ENCODE measurements at places on chromosomes 13 and 19.

DNA sequence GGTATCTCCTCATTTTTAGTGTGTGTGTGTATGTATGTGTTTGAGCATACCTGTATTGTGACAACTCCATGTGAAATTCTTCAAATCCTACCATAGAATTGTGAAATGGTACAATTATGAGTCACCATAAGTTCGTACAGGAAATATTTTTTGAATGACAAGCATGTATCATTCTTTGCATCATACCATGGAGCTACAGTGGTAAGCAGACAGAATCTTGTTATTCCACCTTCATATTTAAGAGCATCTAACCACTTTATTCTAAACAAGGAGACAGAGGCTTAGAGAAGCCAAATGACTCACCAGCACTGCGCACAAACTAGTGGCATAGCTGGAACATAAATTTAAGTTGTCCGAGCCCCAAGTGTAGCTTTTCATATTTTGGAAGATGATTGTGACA, 4.5 kb upstream of the EPSTI1 start:
- DNase-seq = no peak

- DNase-seq = no peak
Observed at GRCh38 chr19:18397242-18398202, at the start of gene LRRC25. Gene LRRC25, minus strand, starts transcription at chr19:18397622. Its CDS starts 659 bp downstream, at chr19:18396963.

- DNase-seq = no peak
Observed at GRCh38 chr13:27352698-27353097, 71.7 kb upstream of the GTF3A start.

- no peak for DNase-seq
Observed at GRCh38 chr19:15769586-15769985, 17.9 kb upstream of the OR10H5 start.

GRCh38 chr13:26376430-26376829, 122.5 kb downstream of the CDK8 start:
- no peak for DNase-seq

GRCh38 chr19:46299695-46300094, 2.9 kb downstream of the HIF3A start:
- no peak for DNase-seq

DNA sequence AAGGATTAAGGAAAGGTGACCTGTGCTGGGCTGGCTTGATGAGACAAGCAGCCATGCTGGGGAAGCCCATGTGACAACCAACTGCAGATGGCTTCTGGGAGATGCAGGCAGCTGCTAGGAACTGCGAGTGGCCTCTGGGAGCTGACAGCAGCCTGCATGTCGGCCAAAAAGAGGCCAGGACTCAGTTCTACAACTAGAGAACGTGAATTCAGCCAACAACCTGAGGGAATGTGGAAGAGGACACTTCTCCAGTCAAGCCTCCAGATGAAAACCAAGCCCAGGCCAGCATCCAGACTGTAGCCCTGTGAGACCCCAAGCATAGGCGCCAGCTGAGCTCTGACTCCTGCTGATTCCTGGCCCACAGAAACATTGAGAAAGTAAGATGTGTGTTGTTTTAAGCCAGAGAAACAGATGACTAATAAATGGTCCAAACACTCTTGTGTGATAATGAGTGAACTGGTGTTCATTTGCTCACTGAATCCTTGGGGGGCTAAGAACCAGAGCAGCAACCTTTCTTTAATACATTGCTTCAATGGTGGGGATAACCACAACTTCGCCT, 45.0 kb downstream of the SLC7A1 start:
- DNase-seq = no peak

- DNase-seq = no peak
Observed at GRCh38 chr13:92137520-92137919, 739.1 kb downstream of the GPC5 start.

DNA sequence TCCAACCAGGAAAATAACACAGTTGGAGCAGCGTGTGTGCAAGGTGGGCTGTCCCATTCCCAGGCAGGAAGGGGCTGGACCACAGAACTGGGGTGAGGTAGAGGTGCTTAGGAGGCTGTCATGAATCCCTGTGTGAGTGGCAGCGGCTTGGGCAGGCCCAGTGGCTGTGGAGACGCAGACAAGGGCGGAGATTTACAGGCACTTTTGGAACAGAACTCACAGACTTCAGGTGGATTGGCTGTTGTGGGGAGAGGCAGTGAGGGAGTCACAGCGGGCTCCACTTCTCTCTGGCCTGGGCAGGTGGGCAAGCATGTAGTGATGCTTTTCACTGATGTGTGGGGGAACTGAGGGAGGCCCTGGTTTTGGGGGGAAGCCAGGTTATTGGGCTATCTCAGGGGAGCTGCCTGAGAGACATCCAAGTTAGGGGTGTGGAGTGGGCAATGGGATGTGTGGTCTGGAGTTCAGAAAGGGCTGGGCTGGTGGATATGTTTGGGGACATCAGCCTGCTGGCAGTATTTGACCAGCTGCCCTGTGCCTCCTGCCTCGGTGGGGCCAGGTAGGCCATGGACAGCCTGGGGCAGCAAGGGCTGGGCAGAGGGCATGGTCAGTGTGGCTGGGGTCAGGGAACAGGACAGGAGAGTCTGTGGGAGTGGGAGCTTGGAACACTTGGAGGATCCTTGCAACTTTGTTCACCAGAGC, 27.0 kb upstream of the ZNF492 start:
- no peak for DNase-seq

DNA sequence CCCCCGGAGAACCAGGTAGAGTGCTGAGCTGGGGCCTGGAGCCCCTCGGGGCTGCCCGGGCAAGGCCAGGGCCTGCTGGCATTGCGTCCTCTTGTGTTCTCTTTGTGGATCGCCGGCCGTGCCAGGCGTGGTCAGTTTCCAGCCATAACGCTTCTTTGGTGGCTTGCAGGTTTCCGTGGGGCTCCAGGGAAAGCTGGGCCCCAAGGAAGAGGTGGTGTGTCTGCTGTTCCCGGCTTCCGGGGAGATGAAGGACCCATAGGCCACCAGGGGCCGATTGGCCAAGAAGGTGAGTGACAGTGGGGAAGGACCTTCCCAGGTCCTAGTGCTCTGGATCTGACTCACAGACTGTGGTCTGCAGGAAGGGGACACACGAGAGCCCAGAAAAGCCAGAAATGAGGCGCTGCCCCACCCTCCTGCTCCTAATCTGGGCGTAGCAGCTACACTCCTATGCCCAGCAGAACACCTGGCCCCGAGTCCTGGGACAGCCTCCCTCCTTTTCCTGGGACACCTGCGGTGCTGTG, 57.5 kb downstream of the RAB20 start:
- no peak for DNase-seq

GRCh38 chr13:65744836-65745235, 1485.3 kb downstream of the PCDH9 start:
- DNase-seq = no peak

GRCh38 chr13:89955773-89956172, 1391.7 kb upstream of the MIR17HG start:
- DNase-seq = no peak

- no peak for DNase-seq
Observed at GRCh38 chr19:2551172-2551863, 75.4 kb downstream of the GADD45B start.

- no peak for DNase-seq
Observed at GRCh38 chr13:48655291-48655690, 1.6 kb downstream of the CYSLTR2 start.

Measured in activated CD4-positive, alpha-beta T cell treated with anti-CD3 and anti-CD28 coated beads, Interleukin-2, amount 50 U/mL, for 48 hours (primary cell).